Occipital lobe (tissue), 3 donors: ENCODE measurements at places on chromosomes 1 and 21. TPM values are rescaled to one million over a fixed set of nuclear protein-coding genes. Genes with fewer than 3 reads are reported as not detected.

Gene OR10J1
- total RNA-seq = not detected

Gene LYPLAL1
- total RNA-seq = 48.2 TPM

Gene NFASC
- total RNA-seq = 32.4 TPM

Gene VANGL1
- 3.6 TPM for total RNA-seq

Gene CFAP141
- total RNA-seq = not detected

- DNase-seq = no peak
These were observed 126.4 kb upstream of the GALNT2 start for GRCh38 chr1:229940684-229941083.

- DNase-seq = no peak
These were observed 35.0 kb upstream of the IL19 start for GRCh38 chr1:206735553-206736031.

GRCh38 chr1:193187114-193187513 lies 701 bp upstream of the B3GALT2 start:
- no peak for DNase-seq

DNA sequence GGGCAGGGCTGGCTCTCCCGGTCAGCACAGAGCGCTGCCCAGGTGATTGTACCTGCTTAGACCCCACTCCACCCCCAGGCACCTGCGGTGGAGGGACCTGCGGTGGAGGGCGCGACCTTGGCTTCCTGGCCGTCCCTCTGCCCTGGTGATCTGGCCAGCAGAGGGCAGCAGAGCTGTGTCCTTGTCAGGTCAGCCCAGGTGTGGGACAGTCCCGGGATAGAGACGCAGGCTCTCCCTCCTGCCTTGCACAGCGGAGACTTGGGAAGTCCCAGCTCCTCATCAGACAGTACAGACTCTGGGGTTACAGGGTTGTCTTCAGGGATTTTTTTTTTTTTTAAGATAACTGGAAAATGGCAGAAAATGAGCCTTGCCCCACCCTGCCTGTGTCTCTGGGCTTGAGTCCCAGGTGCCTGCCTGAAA lies 10.0 kb downstream of the SLX9 start:
- DNase-seq = no peak

- no peak for DNase-seq
These were observed 44.4 kb upstream of the ANGPTL7 start for GRCh38 chr1:11144570-11145256.

- DNase-seq = no peak
These were observed 2.2 kb downstream of the TMEM35B start for GRCh38 chr1:34982820-34983376.

- DNase-seq = no peak
These were observed 184.9 kb downstream of the DUSP10 start for GRCh38 chr1:221557013-221557412.

DNA sequence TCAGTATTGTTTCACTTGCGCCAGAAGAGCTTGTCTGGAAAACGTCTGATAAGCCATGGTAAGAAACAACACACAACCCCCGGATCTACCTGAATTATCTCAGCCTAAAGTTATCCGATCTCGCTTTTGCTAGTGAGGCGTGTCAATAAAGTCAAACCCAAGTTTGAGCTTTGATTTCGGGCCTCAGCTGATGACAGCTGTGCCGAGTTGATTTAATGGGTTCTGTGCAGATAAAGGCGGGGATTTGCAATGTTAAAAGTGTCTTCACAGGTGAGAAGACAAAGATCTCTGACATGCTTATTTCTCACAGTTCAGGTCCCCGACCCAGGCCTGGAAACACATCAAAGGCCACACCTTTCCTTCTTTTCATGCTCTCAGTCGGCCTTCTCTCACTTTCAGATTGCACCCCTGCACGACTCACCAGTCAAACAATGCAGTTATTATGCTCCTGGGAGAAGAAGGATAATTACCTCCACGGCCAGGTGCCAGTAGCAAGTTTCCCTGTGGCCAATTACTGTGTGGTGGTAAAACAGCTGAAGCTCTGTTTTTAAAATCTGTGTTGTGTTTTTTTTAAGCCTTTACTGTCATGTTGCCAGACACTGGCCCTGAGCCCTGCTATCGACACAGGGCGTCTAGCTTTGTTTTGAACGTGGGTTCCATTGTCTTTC lies 245.3 kb upstream of the RUNX1 start:
- DNase-seq = no peak

DNA sequence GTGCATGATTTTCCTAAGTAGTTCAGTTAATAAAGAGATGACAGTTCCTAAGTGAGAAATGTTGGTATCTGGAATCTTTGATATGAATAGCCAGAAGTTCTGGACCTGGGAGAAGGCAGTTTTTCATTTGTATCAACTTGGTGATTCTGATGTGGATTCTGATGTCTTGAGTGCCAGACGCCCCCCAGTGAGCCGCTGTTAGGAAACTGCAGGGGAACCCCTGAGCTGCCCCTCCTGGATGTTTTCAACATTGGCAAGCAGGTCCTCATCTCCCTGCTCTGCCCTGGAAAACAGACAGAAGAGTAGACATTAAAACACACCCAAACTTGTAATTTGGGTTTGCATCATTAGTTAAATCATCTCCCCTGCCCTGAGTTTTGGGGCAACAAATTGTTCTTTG lies 7.4 kb downstream of the ETS2 start:
- no peak for DNase-seq
